Astrocyte of the cerebellum (primary cell): ENCODE measurements at places on chromosomes 11 and 22.
A peak's percentile ranks its signal among the peaks of the same experiment; 100 is the strongest.

GRCh38 chr22:43670513-43670912 is 141.6 kb downstream of the EFCAB6 start:
- no peak for DNase-seq

DNA sequence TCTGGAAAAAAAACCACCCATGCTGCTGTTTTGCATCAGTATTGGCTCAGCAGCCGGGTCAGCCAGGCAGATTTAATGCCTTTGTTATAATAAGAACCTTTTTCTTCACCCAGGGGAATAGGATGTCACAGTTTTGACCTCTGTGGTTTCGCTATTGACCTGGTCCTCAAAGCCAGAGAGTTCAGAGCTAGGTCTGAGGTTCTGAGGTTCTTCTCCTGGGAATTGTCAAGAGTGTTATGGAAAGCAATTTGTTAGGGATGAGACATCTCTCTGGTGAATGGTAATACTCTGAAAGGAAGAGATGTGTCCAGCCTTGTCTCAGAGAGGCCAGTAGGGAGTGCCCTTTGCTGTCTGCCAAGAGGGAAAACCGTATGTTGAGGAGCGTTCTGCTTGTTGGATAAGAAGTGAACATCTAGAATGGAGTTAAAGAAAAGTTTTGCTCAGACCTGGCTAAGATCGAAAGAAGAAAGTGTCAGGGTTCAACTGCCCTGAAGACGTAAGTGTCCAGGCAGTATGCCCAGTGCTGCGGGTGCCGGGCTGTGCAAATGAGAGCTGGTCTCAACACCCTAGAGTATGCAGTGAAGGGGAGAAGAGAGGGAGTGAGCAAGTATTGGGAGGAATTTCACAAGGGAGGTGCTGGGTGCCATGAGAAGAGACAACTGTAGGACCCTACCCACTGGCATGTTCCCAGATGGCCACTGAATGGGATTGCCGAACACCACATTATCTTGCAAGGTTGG is 150.9 kb upstream of the TTC12 start:
- no peak for DNase-seq

GRCh38 chr11:16127732-16128131 is 228.6 kb downstream of the SOX6 start:
- no peak for DNase-seq

GRCh38 chr11:10728789-10729472 is 22.1 kb upstream of the CTR9 start:
- no peak for DNase-seq

- DNase-seq: no peak
Observed at GRCh38 chr11:11363674-11364073, 10.6 kb upstream of the CSNK2A3 start.

GRCh38 chr11:73862986-73863385 is 13.7 kb downstream of the COA4 start:
- DNase-seq: no peak

- DNase-seq: no peak
Observed at GRCh38 chr22:23827351-23827995, 11.3 kb downstream of the DERL3 start.

DNA sequence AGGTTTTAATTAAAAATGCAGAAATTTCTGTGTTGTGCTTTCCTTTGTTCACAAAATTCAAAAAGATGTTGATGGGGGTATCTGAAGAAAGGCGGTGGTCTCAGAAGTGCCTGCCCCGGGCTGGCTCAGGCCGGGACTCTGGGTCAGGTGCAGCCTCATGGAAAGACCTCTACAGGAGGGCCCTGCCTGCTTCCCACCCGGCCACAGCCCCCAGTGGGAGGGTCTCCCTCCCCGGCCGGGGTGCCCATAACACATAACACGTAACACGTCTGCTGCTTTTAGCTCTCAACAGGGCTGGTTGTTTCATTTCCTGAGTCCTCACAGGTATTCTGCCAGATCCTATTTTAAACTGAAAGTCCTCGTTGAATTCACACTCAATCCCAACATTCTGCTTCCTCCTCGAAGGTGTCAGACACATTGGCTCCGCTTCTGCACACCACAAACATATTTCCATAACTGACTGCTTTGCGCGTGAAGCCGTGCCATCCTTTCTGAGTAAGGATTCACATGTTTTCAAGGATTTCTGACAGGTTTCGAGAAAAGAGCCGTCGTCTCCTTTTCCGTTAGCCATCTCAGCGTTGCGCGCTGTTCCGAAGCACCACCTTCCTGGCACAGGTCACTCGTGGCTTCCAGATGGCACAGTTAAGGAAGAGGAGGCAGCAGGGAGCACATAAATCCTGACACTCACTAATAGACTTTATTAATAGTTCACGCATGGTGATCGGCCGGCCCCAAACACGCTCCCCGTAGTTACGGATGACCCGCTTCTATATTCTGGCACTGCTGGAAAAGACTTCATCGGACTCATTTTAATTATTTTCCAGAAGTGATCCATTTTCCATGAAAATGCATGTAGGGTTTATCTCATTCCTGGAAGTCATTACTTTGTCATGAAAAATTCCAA is 569.3 kb downstream of the BRD1 start:
- no peak for DNase-seq

DNA sequence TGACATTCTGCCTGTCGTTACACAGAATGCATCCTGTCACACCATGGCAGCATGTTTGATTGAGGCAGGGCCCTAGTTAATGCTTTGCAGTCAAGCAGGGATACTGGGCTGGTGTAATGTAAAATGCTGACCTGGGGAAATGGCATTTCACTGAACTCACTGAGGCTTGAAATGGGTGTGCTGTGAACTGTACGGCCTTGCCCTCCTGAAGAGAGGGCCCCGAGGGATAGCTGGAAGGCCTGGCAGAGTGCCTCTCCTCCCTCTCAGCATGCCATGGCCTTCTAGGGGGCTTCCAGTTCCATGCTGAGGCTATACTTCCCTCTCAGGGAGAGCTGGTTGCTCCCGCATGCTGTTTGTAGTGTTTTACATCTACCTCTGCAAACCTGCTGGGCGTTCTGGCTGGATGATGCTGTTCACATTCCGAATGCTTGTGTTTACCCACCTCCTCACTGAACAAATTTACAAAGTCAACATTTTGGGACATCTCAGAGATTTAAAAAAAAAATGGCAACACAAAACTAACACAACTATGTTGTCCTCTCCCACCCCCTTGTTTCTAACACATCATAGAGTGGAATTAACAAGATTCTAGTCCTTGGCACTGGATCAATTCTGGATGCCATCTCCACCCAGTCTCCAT is 416.7 kb upstream of the CADM1 start:
- no peak for DNase-seq

- DNase-seq: peak; percentile 93
Observed at GRCh38 chr22:28009272-28009827, 90.3 kb upstream of the PITPNB start.

DNA sequence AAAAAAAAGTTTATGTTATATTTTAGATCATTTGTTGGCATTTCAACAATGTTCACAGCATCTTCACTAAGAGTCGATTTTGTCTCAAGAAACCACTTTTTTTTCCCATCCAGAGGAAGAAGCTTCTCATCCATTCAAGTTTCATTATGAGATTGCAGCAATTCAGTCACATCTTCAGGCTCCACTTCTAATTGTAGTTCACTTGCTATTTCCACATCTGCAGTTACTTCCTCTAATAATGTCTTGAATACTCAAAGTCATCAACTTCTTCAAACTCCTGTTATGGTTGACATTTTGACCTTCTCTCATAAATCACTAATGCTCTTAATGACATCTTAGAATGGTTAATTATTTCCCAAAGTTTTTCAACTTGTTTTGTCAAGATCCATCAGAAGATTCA is 61.3 kb upstream of the CHORDC1 start:
- no peak for DNase-seq

GRCh38 chr11:33027846-33028536 is 11.4 kb upstream of the TCP11L1 start:
- no peak for DNase-seq

DNA sequence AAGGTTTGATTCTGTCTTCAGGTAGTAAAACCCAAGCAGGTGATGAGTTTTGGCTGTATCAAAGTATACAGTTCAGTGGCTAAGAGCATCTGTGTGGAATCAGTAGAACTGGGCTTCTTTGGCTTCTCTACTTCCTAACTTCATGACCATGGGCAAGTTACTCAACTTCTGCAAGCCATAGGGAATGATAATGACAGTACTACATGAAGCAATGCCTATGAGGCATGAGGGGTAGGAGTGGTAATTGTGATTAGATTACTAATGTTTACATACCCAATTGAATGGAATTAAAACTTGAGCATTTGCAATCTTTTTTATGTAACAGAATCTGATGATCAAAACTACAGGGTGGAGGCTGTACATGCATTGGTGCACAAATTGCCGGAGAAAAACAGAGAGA is 164.3 kb downstream of the PGR start:
- DNase-seq: no peak

DNA sequence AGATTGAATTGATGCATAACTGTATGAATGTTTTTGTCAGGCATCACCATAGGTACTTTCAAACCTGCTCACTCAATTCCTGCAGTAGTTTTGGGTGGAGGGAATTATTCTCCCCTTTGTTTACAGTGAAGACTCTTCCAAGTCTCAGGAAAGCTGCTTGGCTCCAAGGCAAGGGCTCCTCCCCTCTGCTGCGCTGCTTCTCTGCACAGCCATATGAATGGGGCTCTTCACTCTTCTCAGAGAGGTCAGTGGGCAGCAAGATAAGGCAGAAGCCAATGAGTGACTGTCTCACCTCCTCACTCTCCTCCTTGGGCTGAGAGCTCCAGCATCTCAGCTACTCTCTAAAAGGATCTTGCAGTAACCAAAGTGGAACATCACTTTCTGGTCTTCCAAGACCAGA is 165.7 kb upstream of the TTC12 start:
- no peak for DNase-seq

GRCh38 chr22:36911887-36912661 is 1.4 kb upstream of the CSF2RB start:
- no peak for DNase-seq

- DNase-seq: no peak
Observed at GRCh38 chr11:128859563-128860441, 7.3 kb downstream of the KCNJ1 start.

- no peak for DNase-seq
Observed at GRCh38 chr22:31085493-31085824, 4.3 kb downstream of the SMTN start.

GRCh38 chr11:61413496-61413895 is 16.3 kb downstream of the CPSF7 start:
- no peak for DNase-seq

GRCh38 chr11:61598886-61599868 is 18.3 kb upstream of the SYT7 start:
- DNase-seq: peak; percentile 11

- DNase-seq: peak; percentile 27
Observed at GRCh38 chr11:3091846-3092602, 34.8 kb upstream of the CARS1 start.

- DNase-seq: no peak
Observed at GRCh38 chr11:72058416-72059034, 21.8 kb downstream of the NUMA1 start.

- DNase-seq: no peak
Observed at GRCh38 chr11:45922425-45923082, at the start of gene LARGE2. Gene LARGE2, plus strand, starts transcription at chr11:45922656. Its CDS starts 227 bp downstream, at chr11:45922883.

GRCh38 chr11:112437096-112437495 is 176.4 kb upstream of the PLET1 start:
- no peak for DNase-seq

GRCh38 chr11:34215806-34216453 is 110.5 kb downstream of the NAT10 start:
- no peak for DNase-seq

- DNase-seq: no peak
Observed at GRCh38 chr22:36288571-36289405, 35.9 kb downstream of the APOL1 start.

DNA sequence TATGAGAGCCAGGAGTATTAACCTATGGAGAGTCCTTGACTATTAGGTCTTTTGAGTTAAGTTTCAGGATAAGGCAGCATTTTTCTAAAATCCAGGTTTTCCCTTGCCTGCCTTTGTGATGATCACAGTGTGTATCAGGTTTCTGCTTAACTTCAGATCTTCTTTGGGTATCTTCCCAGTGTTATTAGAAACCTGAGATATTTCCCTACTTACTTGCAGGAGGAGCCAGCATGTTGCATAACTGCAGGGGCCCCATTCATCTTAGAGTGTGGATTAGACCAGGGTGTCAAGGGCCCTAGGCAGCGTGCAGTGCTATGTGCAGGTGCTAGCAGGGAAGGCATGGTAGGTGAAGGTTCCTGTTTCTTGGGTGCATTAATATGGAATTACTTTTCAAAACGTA is 69.5 kb downstream of the ZNRF3 start:
- DNase-seq: no peak

GRCh38 chr22:31901388-31902137 is 42.8 kb upstream of the YWHAH start:
- DNase-seq: no peak

DNA sequence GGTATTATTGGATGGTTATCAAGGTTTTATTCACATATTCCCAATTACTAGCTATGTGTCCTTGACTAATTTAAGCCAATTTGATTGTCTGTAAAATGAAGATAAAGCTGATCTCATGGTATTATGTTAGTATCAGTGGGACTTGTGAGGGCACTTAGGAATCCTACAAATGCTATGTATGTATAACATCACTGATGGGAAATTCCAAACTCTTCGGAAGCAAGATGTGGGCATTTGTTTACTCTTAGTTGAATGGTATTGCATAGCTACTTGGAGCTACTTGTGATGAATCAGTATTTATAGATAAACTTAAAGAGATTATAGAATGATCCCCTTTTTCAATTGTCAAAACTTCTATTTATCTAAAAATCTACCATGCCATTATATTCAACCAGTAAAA is 239.9 kb downstream of the CNTN5 start:
- no peak for DNase-seq

- DNase-seq: no peak
Observed at GRCh38 chr22:47304191-47304831, 541.9 kb downstream of the TBC1D22A start.

DNA sequence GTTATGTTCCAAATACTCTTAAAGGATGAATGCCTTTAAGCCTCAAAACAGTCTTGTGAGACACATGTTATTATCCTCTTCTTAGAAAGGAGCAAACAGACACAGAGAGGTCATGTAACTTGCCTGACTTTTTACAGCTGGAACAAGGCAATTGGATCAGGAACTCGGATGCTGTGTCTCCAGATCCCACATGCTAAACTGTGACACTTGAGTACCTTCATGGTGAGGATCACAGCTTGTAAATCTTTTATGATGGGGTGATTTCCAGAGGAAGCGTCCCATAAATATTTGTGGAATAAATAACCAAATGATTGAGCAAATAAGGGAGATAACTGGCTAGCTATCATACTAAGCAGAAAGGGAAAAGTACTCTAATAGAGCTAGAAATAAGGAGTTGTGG is 171.2 kb downstream of the C11orf91 start:
- no peak for DNase-seq

GRCh38 chr11:86579406-86579731 is 93.0 kb downstream of the ME3 start:
- no peak for DNase-seq
